A673 (cell line): ENCODE measurements at places on chromosomes 2 and 18. TPM values are rescaled to one million over a fixed set of nuclear protein-coding genes. Genes with fewer than 3 reads are reported as not detected.

GRCh38 chr2:74048843-74049519 lies 64.3 kb downstream of the TET3 start:
- no peak for DNase-seq

- DNase-seq, result no peak
These were observed 17.8 kb downstream of the ARHGAP15 start for GRCh38 chr2:143146815-143147530.

- no peak for DNase-seq
These were observed 1287.5 kb upstream of the NXPH2 start for GRCh38 chr2:140067661-140068060.

- DNase-seq, result no peak
These were observed 76.2 kb upstream of the CTAGE1 start for GRCh38 chr18:22493940-22494339.

DNA sequence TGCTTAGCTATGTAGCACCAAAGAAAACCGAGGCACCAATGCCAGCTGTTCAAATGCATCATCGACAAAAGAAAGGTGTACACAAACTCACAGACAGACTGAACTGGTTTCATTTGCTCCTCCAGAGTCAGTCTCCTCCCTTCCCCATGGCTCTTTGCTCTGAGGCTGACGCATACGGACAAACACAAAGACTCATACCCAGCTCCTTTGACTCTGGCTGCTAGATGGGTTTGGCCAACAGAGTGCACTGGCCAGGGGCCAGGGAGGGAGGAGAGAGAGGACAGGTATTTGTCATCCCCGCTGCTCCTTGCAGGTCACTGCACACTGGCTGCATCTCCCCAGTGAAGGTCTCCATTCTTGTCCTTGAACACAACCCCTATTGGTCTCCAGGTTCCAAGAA lies 40.7 kb downstream of the DNER start:
- DNase-seq, result no peak

- no peak for DNase-seq
These were observed 183.5 kb downstream of the ANTXR1 start for GRCh38 chr2:69196327-69197117.

DNA sequence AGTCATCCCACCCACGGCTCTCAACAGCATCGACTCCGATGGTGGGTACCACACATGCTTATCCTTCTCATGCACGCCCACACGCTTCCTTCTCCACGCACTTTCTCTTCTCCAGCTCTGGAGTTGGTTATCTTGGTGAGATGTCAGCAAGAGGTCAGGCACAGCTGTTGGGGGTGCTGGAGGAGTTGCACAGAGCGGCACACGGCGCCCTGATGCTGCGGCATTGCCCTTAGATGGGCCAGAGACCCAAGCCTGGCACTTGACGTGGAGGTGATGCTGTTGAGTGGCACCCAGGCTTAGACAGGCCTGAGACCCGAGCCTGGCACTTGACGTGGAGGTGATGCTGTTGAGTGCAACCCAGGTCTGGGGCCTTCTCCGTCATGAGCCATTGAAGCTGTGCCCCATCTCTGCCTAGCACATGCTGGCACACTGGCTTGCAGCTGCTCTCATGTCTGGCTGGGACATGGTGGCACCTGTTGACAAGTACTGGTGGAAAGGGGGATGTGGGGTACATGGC lies 83.2 kb downstream of the DGKD start:
- DNase-seq, result no peak

- DNase-seq, result no peak
These were observed 36.0 kb upstream of the NCK2 start for GRCh38 chr2:105708697-105709096.

- DNase-seq, result no peak
These were observed 76.5 kb downstream of the ARL4C start for GRCh38 chr2:234420408-234420807.

DNA sequence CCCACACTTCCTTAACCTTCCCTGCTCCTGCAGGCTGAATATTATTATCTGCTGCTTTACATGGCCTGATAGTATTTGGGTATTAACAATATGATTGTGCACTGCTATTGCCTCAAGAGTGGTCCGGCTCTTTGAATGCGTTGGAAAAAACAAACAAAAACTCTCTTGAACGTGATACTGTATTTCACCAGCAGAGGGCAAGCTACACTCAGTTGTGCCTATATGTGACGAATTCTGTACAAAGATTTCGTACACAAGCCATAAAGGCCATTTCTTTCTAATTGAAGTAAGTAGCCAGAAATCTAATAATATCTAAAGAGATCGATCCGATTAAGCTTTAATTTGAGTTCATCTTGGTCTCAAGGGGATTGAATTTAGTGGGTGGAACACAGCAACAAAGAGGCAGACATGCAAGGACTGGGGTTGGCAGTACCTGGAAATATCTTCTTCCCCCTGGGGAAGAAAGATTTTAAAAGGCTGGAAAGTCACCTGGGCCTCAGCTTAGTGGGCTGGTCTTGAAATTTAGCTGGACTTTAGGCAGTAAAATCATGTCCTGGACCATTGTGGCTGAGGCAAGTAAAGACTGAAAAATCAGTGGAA lies 49.3 kb upstream of the RAB6D start:
- DNase-seq, result peak; percentile 69

DNA sequence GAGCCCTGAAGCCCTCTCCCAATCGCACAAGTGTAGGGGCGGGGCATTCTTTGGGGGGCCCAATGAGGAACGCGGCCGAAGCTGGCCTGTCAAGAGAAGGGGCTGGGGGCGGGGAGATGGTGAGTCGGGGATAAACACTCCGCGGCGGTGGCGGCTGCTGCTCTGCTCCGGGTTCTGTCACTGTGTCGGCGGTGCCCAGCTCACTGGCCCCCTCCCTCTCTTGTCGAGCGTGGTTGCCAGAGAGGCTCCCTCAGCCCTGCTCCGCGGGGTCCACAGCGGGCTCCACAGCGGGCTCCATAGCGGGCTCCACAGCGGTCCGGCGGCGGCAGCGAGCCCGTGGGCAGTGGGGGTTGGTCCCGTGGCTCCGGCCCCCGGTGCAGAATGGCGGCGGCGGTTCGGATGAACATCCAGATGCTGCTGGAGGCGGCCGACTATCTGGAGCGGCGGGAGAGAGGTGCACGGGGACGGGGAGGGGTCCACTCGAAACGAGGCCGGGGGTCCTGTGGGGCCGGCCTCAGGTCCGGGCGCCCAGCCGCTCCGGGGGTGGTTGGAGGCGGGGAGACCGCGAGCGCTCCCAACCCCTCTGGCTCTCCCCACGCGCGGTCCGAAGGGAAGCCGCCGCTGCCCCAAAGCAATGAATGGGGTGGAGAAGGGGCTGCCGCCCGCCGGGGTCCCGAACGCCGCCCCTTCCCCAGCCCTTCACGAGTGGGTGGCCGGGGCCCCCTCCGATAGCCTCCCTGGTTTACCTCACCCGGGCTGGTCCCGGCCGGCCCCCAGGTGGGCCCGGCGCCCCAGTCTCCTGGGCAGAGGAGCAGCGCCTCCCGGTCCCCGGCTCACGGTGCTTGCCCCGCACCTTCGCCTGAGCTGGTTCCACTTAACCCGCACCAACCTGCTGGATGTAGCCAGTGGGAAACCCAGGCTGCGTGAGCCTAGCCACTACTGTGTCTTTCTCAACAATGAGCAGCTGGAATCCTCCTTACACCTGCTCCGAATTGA lies at the start of gene MXD1:
MXD1 (plus strand) TSS at position 160 of the 996 bp plus-strand sequence; CDS start at position 382, 222 bp downstream.
- no peak for DNase-seq

The BOLL gene
- not detected in 2 replicates for total RNA-seq

The KCTD1 gene
- 4.1 and 5.7 TPM in 2 replicates for total RNA-seq

The TMEM200C gene
- total RNA-seq, result not detected in 2 replicates

GRCh38 chr2:159073256-159073655 lies 104.8 kb downstream of the TANC1 start:
- DNase-seq, result no peak

DNA sequence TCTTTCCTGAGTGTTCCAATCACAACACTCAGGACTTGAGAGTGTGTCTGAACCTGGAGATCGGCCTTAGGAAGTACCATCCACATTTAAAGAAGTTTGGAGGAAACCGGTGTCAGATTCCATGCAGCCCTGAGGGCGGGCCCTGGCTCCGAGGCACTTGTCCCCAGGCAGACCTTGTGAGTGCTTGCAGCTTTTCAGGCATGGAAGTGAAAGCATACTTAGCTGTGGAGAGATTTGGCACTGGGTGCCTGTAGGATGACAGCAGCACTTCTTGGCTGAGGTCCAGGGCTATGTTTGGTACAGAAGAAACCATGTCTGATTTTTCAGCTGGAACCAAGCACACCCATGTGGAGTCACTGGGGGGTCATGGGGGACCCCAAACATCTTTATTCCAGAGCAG lies 230.8 kb downstream of the SEPTIN10 start:
- DNase-seq, result peak; percentile 43

GRCh38 chr2:126714191-126714965 lies 58.4 kb downstream of the GYPC start:
- no peak for DNase-seq

The SERPINB13 gene
- 0.49 and 0.50 TPM in 2 replicates for total RNA-seq

GRCh38 chr2:174281736-174282135 lies 33.4 kb upstream of the OLA1 start:
- DNase-seq, result no peak

DNA sequence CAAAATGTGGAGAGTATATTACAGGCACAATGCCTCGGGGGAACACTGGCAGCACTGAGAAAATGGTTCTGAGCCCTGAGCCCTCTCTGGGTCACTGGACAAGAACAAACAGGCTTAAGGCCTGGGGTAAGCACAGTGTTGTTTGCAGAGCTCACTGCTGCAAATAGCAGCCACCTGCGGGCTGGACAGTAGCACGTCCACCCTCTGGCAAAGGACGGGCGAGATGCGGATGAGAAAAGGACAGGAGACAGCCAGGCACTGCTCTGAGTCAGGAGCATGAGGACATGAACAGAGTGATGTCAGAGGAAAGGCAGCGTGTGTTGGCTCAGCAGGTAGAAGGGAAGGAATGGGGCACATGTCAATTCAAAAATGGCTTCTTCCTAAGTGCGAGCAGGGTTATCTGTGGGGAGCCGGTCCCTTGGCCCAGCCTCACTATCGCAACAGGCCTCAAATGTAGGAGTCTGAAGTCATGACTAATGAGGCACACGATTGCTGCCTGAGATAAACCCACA lies 25.9 kb upstream of the NEB start:
- no peak for DNase-seq

- peak; percentile 23 for DNase-seq
These were observed 471.4 kb downstream of the DCDC2C start for GRCh38 chr2:4174796-4175195.

- no peak for DNase-seq
These were observed 7.1 kb downstream of the UNC50 start for GRCh38 chr2:98615481-98615880.

DNA sequence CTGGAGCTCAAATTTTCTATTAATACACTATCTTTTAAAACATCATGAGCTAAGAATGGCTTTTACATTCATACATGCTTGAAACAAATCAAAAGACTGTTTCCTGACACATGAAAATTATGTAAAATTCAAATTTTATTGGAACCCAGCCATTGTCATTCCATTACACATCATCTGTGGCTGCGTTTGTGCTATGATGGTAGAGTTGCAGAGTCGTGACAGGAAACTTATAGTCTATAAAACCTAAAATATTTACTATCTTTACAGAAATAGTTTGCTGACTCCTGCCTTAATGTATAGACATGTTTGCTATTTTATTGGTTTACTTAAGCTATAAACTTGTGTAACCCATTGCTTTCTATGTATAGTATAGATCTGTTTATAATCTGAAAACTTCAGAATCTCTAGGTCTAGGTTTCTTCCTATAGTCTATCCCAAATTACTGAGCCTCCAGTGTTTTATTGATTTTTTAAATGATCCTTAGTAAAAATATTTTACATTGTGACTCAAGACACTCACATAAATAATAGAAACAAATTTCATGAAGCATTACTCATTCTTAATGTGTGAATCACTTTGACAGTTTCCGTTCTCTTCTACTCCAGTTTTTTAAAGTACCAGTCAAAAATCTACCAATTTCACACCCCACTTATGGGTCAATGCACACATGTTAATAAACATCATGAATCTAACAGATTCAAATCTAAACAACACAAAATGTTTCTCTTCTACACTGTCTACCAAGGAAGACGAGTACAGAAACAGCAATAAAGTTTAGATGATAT lies 26.4 kb upstream of the MRPL19 start:
- DNase-seq, result peak; percentile 58

DNA sequence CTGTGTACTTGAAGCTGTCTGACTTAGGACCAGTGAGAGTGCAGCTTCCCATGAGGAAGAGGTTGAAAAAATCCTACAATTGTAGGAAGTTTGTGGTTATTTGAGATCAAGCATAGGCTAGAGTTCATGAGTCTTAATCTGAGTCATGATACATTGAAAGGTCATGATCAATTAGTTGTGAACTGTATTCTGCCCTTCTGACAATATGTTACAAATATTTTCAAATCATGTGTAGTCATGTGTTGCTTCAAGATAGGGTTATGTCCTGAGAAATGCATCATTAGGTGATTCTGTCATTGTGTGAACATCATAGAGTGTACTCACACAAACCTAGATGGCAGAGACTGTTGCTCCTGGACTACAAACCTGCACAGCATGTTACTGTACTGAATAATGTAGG lies 68.4 kb upstream of the MFF start:
- DNase-seq, result no peak

GRCh38 chr2:233990261-233990798 lies 60.2 kb upstream of the SPP2 start:
- no peak for DNase-seq

The STARD6 gene
- not detected in 2 replicates for total RNA-seq

The TMEM182 gene
- total RNA-seq, result 2.9 and 3.2 TPM in 2 replicates

- no peak for DNase-seq
These were observed 73.8 kb downstream of the HRH4 start for GRCh38 chr18:24534271-24534670.

The NEU2 gene
- not detected in 2 replicates for total RNA-seq

GRCh38 chr2:229920011-229920641 lies 1.7 kb downstream of the TRIP12 start:
- DNase-seq, result peak; percentile 34

GRCh38 chr2:74835831-74836674 lies 2.1 kb downstream of the HK2 start:
- DNase-seq, result peak; percentile 70

DNA sequence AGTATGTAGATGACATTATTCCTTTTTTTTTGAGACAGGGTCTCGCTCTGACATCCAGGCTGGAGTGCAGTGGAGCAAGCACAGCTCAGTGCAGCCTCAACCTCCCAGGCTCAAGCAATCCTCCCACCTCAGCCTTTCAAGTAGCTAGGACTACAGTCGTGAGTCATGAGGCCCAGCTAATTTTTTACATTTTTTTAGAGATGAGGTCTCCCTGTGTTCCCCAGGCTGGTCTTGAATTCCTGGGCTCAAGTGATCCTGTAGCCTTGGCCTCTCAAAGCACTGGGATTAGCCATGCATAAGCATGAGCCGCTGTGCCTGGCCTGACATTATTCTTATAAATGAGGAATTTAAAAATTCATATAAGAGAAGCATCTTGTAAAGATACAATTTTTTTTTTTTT lies 86.9 kb downstream of the FAM117B start:
- no peak for DNase-seq

DNA sequence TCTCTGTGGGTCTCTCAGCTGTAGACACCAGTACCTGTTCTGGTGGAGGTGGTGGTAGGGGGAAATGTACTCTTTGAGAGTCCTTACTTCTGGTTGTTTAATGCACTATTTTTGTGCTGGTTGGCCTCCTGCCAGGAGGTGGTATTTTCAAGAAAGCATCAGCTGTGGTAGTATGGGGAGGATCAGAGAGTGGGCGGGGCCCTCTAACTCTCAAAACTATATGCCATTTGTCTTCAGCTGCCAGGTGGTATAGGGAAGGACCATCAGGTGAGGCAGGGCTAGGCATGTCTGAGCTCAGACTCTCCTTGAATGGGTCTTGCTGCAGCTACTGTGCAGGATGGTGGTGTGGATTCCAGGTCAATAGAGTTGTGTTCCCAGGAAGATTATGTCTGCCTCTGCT lies 1100.8 kb downstream of the CNTNAP5 start:
- DNase-seq, result no peak

GRCh38 chr18:31857526-31858106 lies 85.3 kb downstream of the TRAPPC8 start:
- DNase-seq, result no peak

GRCh38 chr2:69717861-69718273 lies 24.1 kb upstream of the ANXA4 start:
- DNase-seq, result no peak
